Activated CD8-positive, alpha-beta memory T cell treated with anti-CD3 and anti-CD28 coated beads for 24 hours (primary cell): ENCODE measurements at places on chromosomes 5 and 9.

- DNase-seq: no peak
Observed at GRCh38 chr9:124278054-124278540, 20.3 kb downstream of the NEK6 start.

DNA sequence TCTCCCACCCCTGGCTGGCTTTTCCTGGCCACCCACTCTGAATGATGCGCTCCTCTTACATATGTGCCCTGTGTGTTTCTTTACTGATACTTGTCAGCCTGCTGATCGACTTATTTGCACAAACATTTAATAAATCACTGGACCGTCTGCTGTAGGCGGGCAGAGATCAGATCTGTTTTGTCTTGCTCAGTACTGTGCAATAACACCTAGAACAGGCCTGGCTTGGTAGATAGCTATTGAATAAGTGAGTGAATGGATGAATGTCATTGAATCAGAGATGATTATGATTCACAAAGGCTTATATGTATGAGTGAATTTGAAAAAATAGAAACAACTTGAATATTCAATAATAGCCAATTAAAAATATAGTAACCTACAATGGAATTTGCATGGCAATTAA is 165.1 kb downstream of the RGS3 start:
- DNase-seq: no peak

DNA sequence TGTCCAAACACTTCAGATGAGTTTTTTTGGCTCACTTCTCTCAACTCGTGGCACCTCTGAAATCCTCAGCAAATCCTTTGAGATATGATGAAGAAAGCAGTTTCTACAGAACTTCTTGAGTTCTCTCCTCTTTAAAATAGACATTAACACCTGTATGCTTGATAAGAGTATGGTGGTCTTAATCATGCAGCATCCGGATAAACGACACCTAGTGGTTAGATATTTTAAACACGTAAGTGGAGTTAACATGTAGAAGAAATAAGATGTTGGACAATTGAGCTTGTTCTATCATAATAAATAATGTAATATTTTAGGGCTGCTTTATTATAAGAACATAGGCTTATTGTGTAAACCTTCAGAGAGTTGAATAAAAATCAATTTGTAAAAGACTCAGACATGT is 324.8 kb downstream of the CYLC2 start:
- no peak for DNase-seq

DNA sequence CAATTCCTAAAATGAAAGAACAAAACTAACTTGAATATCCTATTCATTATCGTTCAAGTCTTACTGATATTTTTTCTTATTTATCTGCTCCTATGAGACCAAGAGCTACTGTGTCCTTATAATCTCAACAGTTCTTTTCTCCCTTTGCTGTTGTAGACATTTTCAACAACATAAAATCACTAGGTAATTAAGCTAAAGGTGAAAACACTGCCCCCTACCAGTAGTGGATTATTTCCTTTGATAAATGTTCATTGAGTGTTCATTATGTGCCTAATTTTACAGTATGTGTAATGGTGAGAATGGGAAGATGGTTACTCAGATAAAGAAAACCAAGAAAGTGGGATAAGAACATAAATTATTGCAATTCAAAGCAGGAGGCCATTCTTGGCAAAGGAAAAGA is 41.4 kb upstream of the PAPPA start:
- no peak for DNase-seq

DNA sequence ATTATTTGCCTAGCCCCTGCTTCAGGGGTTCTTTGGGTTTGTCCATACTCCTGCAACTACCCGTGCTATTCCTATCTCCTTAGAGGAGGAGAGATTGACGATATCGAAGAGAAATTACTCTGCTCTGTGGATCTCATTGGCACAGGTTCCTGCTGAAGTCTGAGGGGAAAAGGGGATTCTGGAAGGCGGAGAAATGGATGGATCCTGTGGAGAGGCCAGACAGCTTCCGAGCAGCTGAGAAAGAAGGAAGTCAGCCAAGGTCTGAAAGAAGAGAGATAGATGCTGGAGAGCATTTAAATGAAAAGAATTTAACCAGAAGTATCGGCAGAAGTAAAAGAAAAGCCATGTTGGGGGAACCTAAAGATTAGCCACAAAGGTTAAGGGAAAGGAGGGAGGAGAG is 40.4 kb upstream of the SPATA31C2 start:
- no peak for DNase-seq

DNA sequence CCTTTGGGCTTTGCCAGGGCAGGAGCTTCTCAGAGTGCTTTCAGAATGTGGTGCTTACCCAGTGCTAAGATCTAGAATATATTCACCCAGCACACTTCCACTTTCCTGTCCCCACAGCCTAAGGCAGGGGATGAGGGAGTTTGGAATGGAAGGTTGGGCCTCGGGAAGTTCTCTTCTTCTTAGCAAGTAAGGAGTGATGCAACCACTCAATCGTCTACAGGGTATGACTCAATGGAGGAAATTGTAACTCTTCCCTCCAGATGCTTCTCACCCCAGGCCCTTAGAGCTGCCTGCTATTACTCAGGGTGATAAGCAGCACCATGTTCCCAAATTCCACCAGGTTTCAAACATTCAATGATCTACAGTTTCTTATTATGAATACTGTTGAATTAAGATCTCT is 30.8 kb upstream of the AGGF1 start:
- no peak for DNase-seq

DNA sequence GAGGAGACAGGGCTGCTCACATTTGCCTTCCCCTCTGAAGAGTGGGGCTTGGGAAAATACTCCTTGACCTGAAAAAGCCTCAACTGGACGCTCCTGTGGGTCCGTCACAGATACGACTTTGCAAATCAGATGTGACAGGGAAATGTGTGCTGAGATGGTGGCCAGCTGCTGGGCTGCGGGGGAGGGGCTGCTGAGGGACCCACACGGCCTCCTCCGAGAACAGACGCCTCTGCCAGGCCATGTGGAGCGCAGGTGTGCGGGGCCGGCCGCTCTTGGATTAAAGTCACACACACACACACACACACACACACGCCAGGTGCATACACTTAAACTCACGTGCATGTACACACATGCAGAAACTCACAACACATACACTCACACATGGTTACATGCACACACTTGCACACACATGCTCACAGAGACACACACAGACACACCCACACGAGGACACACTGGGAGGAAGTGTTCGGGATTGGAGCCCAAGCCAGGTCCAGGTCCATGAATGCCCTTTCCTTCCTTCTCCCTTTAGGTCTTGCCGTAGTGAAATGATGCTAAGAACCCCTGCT is 167.4 kb downstream of the GAPVD1 start:
- no peak for DNase-seq
